ENCODE measurements at places on chromosomes 6 and 20.

DNA sequence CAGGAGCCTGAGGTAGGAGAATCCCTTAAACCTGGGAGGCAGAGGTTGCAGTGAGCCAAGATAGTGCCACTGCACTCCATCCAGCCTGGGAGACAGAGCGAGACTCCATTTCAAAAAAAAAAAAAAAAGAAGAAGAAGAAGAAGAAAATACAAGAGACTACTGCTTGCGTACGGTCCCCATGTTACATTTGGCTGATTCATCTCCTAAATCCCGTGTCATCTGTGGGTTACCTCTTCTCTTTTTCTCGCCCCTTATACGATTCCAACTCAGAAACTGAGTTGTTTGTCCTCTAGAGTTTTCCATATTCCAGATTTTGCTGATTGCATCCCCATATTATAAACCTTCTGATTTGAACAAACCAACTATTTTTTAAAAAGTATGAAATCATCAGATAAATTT, 62.4 kb upstream of the NELFCD start:
- no peak for DNase-seq

- no peak for DNase-seq
Observed at GRCh38 chr20:50116368-50116999, 3.5 kb upstream of the UBE2V1 start.

- no peak for DNase-seq
Observed at GRCh38 chr6:14277405-14277930, 159.9 kb downstream of the CD83 start.

DNA sequence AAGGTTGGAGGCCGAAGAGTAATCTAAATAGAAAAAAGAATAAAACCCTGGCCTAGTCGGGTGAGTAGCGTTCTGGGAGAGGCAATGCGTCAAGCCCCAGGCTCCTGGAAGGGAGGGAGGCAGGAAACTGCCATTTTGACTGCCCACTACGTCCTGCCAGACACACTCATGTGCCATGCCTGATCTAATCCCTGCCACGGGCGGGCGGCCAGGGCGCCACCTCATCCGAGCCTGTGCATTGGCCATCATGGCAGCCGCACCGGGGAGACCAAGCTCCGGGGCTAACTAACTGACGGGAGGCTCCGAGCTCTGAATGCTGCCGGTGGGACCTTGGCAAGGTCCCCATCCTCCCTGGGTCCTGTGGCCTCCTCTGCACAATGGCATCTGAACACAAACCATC, 68.8 kb downstream of the INSM1 start:
- DNase-seq, result no peak

DNA sequence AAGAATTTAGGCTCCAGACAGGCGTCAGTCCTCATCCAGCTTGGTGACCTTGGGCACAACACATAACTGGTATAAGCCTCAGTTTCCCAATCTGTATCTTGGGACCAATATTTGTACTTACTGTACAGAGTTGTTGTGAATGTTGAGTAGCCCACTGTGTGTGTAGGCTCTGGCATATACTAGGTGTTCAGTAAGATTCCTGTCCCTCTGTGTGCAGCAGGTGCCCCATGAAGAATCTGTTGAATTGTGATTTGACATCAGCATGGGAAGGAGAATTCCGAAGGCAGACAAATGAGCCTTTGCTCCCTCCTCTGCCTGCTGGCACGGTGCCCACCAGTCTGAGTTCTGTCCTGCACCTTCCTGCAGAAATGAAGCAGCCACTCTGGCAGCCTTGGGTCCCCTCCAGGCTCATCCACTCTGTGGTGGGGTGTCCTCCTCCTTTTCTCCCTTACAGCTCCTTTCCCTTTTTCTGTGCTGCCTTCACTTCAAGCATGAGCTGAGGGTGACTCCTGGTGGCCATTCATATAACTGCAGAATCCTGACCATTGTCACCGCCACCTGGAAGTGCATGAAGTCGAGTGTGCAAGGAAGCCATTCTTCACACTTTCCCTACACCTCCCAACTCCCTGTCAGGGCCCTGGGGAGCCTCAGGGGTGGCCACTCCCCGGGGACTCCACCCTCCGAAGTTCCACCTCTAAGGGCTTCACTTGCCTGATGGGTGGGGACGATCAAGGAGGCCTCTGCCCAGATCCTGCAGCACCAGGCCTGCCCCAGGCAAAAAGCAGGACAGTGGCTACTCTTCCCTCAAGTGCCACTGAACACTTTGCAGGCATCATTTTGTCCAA, 48.2 kb downstream of the MRPL14 start:
- no peak for DNase-seq

GRCh38 chr6:64050590-64050989, 415.0 kb downstream of the PHF3 start:
- DNase-seq, result no peak

GRCh38 chr6:7238900-7239589, 74.0 kb downstream of the SSR1 start:
- no peak for DNase-seq

DNA sequence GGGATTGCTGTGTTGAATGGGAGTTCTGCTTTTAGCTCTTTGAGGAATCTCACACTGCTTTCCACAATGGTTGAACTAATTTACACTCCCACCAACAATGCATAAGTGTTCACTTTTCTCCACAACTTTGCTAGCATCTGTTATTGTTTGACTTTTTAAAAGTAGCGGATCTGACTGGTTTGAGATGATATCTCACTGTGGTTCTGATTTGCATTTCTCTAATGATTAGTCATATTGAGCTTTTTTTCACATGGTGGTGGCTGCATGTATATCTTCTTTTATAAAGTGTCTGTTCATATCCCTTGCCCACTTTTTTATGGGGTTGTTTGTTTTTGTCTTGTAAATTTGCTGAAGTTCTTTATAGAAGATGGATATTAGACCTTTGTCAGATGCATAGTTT, 588.3 kb upstream of the ADGRB3 start:
- DNase-seq, result no peak

DNA sequence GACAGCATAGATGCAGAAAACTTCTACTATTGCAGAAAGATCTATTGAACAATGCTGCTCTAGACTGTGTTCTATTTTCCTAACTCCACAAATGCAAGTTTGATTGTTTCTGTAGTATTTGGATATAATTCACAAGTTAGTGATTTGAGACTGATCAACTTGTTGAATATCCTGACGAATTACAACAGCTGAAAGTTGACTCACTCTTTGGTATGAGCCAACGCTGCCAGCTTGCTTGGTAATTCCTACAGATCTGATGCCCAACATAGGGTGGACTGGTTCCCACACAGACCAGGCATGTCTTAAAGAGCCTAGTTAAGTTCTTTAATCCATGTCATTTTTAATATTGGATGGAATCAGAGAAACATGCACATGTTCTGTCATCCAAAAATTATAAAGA, 231.0 kb upstream of the RAB32 start:
- no peak for DNase-seq

Data from AG09309 (cell line).